ENCODE measurements at places on chromosomes 2 and 18. TPM values are rescaled to one million over a fixed set of nuclear protein-coding genes. Genes with fewer than 3 reads are reported as not detected.

Gene MTCL1
- 32.9 TPM for total RNA-seq

Gene KCNJ3
- total RNA-seq, result not detected

Gene LRRTM1
- total RNA-seq, result not detected

Gene EPB41L5
- total RNA-seq, result 11.0 TPM

Gene AQP12B
- not detected for total RNA-seq

Gene TTN
- total RNA-seq, result 0.47 TPM

Gene PLCD4
- total RNA-seq, result 7.6 TPM

Gene PJVK
- total RNA-seq, result 3.3 TPM

Gene FBXO15
- total RNA-seq, result 0.79 TPM

Gene IL1B
- total RNA-seq, result 0.63 TPM
